ENCODE measurements at places on chromosomes 12 and 14.

DNA sequence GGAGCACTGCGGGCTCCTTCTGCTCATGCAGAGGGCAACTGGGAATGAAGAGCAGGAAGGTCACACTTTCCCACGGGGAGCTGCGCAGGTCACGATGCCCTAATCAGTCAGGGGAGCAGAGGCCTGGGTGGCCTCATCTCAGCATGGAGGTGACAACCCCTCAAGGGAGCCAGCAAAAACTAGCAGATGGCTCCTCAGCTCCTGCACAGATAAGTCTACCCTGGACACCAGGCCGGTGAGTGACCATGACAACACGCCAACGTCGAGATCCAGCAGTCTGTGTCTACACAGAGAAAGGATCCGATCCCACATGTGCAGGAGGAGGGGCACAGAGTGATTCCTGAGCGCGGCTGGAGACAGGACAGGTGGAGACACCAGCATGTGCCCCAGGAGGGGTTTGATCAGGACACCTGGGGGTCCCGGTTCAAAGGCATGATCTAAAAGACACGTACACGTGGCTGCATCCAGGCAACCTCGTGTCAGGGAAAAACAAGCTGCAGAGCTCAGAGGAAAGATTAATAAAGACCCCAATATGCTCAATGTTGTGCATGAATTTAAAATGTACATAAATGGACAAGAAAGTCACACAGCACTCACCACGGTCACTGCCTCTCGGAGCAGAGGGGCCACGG, 153.7 kb upstream of the SFSWAP start:
- no peak for DNase-seq

GRCh38 chr12:2336409-2336829, 283.6 kb downstream of the CACNA1C start:
- no peak for DNase-seq

- no peak for DNase-seq
Measured at GRCh38 chr14:98237939-98238338, 1034.1 kb downstream of the BCL11B start.

DNA sequence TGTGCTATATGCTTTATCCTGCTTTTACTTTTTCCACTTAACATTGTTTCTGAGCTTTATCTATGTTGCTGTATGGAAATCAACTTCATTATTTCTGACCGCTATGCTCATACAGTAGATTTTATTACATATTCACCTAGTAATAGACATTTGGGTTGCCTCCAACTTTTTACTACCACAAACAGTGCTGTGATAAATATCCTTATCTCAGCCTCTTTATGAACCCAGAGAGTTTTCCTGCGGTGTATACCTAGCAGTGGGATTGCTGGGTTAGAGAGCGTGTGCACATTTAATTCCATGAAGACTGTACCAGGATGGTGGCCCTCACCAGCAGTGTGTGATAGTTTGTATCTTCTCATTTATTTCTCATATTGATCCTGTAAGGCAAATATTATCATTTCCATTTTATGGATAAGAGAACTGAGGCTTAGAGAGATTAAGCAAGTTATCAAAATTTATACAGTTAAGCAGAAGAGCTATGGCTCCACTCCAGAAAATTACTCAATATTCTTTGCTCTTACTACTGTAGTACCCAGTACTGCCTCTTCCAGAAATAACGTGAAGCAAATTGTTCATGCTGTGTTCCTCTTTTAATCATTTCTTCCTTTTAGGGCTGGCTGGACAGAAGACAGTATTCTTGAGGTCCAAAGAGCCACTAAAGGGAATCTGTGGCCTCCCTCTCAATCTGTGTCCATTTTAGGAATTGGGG, 26.3 kb upstream of the CISTR start:
- no peak for DNase-seq

GRCh38 chr14:64942531-64943111, at the start of gene GPX2:
TSS of gene GPX2 (minus strand) at chr14:64942745. CDS start at chr14:64942726, 19 bp downstream.
- DNase-seq: no peak

DNA sequence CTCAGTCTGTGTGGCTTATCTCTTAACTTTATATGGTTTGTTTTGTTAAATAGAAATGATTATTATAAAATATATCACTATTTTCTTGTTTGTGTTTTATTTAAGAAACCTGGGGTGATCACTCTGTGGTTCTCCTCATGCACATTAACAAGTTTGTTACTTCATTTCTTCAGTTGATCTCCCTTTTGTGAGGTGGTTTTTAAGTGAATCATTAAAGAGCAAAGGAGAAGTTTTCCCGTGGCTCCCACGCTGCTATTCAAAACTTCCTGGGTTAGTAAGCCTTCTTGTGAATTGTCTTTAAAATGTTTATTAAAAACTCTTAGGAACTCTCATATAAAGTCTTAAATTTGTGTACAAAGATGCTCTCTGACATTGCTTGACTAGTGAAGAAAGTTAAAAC, 11.8 kb downstream of the ADIPOR2 start:
- DNase-seq: no peak

GRCh38 chr12:117967043-117967442, 1.7 kb downstream of the KSR2 start:
- no peak for DNase-seq

- no peak for DNase-seq
Measured at GRCh38 chr12:56629459-56630179, 507 bp downstream of the BAZ2A start.

GRCh38 chr14:27605282-27605681, 1007.4 kb upstream of the NOVA1 start:
- no peak for DNase-seq

GRCh38 chr14:51650716-51651387, 858 bp upstream of the FRMD6 start:
- DNase-seq: no peak

- no peak for DNase-seq
Measured at GRCh38 chr14:55901291-55901690, 216.9 kb upstream of the PELI2 start.

GRCh38 chr14:68612049-68612448, 180.8 kb downstream of the ZFP36L1 start:
- DNase-seq: no peak

- DNase-seq: no peak
Measured at GRCh38 chr14:35708062-35708461, 101.0 kb downstream of the RALGAPA1 start.

GRCh38 chr12:69172491-69172890, 66.9 kb upstream of the CPSF6 start:
- DNase-seq: no peak

GRCh38 chr14:33792009-33792719, 158.7 kb downstream of the EGLN3 start:
- no peak for DNase-seq

GRCh38 chr14:98433436-98433835, 838.6 kb downstream of the BCL11B start:
- DNase-seq: no peak

All from cerebellar nuclear complex (tissue), 1 donor.